ENCODE measurements at places on chromosomes 16 and 17.
A peak's percentile ranks its signal among the peaks of the same experiment; 100 is the strongest.

DNA sequence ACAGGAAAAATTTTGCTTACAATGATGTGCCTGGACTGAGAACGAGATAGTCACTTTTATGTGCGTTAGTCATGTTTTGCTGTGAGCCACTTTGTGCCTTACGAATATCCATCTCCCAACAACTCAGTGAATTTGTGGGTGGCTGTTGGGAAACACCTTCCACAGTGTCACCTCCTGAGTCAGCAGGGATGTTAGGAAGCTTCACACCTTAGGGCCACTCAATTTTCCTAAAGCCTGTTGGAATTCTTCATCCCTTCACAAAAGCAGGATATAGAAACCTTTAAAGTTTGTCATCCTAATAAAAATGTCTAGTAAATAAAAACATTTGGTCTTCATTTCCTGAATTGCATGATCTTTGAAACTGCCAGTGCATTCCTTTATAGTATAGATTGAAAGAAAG is 4.3 kb upstream of the KRTAP3-1 start:
- DNase-seq, result no peak

DNA sequence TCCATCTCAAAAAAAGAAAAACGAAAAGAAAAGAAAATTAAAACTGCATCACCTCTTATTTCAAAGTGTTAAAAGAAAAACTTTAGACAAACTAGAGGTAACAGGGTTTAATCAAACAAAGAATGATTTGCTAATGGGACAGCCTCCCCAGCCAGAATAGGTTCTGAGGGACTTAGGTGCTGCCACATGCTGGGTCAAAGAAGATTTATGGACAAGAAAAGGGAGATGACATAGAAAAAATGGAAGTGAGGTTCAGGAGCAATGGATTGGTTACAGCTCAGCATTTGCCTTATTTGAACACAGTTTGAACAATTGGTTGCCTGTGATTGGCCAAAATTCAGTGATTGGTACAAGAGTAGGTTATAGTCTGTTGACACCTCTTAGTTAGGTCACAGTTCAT is 21.1 kb downstream of the TMC5 start:
- DNase-seq, result no peak

DNA sequence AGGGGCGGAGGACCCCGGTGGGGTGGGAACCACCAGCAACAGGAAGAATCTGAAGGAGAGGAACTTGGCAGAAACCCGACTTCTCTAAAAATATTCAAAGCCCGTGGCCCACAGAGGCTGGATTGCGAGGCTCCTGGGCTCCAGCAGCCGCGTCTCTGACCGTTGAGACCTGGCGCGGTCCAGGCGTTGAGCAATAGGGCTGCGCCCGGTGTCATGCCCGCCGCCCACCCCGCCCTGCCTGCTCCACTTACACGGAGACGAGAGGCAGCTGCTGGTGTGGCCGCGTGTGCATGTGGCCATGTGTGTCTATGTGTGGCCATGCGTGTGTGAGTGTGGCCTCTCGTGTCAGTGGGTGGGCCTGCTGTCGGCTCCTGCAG is 83.6 kb downstream of the IRF8 start:
- no peak for DNase-seq

- peak; percentile 19 for DNase-seq
Measured at GRCh38 chr17:49365667-49366066, 3.6 kb upstream of the ZNF652 start.

DNA sequence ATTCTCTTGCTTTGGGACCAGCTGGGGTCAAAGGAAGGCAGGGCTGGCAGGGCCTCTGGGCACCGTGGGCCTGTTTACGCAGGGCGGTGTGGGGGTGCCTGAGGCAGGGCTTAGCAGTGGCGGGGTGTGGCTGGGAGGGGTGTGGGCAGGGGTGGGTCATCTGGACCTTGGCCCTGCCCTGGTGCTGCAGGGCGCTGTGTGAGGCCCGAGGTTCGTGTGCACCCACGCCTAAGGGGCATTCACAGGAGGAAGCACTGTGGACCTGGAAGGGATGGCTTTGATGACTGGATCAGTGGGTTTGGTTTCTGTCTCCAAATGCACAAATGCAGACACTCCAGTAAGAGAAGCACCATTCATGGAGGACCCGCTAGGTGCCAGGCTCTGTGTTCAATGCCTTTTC is 37.3 kb downstream of the BCO1 start:
- DNase-seq, result no peak

GRCh38 chr16:87583453-87584131 is 18.7 kb upstream of the JPH3 start:
- DNase-seq, result no peak

GRCh38 chr17:17071531-17072360 is 29.5 kb downstream of the MPRIP start:
- DNase-seq, result peak; percentile 16

GRCh38 chr16:67142342-67142741 is 8.5 kb downstream of the B3GNT9 start:
- DNase-seq, result no peak

GRCh38 chr17:7436556-7437368 is 1.5 kb downstream of the TMEM102 start:
- peak; percentile 69 for DNase-seq

- no peak for DNase-seq
Measured at GRCh38 chr17:7704601-7705268, at the start of gene EFNB3. EFNB3 (plus strand) TSS chr17:7705202; CDS start chr17:7705599, 397 bp downstream.

- no peak for DNase-seq
Measured at GRCh38 chr17:73783945-73784603, 139.8 kb upstream of the SDK2 start.

DNA sequence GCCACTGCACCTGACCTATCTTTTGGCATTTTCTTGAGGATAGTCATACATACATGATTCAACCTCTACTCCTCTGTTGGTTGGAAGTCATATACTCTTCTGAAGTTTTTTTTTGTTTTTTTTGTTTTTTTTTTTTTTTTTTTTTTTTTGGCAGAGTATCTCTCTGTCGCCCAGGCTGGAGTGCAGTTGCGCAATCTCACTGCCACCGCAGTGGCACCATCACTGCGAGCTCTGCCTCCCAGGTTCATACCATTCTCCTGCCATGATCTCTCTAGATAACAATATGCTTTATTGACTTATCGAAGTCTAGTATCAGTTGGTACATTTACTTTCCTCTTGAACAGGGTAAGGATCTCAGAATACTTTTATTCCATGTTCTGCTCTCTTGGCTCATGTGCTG is 224.2 kb upstream of the WSCD1 start:
- DNase-seq, result no peak

GRCh38 chr17:70173681-70174080 is 4.3 kb downstream of the KCNJ2 start:
- DNase-seq, result no peak

GRCh38 chr16:71629278-71630016 is 3.5 kb downstream of the MARVELD3 start:
- no peak for DNase-seq

DNA sequence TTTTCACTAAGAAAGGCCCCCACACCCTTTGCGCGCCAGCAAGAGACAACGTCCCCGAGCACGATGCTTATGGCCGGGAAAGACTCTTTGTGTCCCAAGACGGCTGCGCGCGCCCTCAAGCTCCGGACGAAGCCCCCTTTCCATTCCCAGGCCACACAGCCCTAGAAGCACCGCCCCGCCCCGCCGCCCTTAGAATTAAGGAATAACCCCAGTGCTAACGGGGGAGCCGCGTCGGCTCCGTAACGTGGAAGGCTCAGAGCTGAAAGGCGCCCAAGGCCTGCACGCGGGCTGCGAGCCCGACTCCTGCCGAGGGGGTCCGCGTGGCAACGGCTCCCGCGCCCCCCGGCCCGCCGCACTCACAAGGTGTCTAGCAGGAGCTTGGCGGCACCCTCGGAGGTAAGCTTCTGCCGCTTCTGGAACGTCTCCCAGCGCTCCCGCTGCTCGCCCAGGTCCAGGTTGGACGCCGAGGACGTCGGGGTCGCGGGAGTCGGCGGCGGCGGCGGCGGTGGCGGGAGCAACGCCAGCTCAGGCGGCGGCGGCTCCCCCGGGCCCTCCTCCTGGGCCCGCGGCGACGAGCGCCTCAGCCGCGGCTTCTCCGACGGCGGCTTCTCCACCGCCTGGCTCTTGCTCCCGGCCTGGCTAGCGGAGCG is 477 bp downstream of the CENPV start:
- DNase-seq, result peak; percentile 21

- DNase-seq, result no peak
Measured at GRCh38 chr16:14180481-14180944, 109.4 kb downstream of the MRTFB start.

GRCh38 chr16:81945665-81946064 is 65.6 kb downstream of the SDR42E1 start:
- DNase-seq, result no peak

- DNase-seq, result no peak
Measured at GRCh38 chr17:36495076-36495578, 8.6 kb downstream of the ZNHIT3 start.

GRCh38 chr16:8642146-8642545 is 20.6 kb downstream of the METTL22 start:
- DNase-seq, result no peak

- DNase-seq, result no peak
Measured at GRCh38 chr17:10920558-10921108, 82.7 kb upstream of the PIRT start.
